Activated naive CD8-positive, alpha-beta T cell treated with anti-CD3 and anti-CD28 coated beads, Interleukin-2, amount 50 U/mL, for 16 hours (primary cell): ENCODE measurements at places on chromosomes 4 and X.
A peak's percentile ranks its signal among the peaks of the same experiment; 100 is the strongest.

GRCh38 chrX:275967-276580 lies 5.1 kb upstream of the PLCXD1 start:
- no peak for DNase-seq

GRCh38 chrX:46408553-46409407 lies 136.4 kb downstream of the ZNF674 start:
- DNase-seq = peak; percentile 25

- DNase-seq = no peak
These were observed 93.6 kb downstream of the ATXN3L start for GRCh38 chrX:13226214-13226613.

- DNase-seq = no peak
These were observed 149.3 kb downstream of the SPRY1 start for GRCh38 chr4:123545667-123546572.

DNA sequence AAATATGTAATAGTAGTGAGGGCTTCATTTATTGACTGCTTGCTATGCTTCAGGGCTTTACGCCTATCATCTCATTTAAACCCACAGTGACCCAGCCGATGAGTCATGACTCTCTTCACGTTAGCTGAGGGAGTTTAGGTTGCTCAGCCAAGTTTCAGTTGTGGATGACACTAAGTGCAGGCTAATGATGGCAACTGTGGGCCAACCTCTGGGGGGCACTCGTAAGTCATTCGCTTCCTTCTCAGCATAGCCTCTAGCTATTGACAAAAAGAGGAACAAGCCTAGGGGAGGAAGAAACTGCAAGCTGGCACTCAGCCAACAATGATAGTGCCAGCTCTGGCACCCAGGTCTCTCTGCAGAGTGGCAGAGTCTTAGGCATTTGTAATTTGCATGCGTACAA lies 325.0 kb downstream of the ARHGAP10 start:
- peak; percentile 40 for DNase-seq

GRCh38 chr4:41734371-41734770 lies 14.2 kb downstream of the PHOX2B start:
- DNase-seq = no peak

DNA sequence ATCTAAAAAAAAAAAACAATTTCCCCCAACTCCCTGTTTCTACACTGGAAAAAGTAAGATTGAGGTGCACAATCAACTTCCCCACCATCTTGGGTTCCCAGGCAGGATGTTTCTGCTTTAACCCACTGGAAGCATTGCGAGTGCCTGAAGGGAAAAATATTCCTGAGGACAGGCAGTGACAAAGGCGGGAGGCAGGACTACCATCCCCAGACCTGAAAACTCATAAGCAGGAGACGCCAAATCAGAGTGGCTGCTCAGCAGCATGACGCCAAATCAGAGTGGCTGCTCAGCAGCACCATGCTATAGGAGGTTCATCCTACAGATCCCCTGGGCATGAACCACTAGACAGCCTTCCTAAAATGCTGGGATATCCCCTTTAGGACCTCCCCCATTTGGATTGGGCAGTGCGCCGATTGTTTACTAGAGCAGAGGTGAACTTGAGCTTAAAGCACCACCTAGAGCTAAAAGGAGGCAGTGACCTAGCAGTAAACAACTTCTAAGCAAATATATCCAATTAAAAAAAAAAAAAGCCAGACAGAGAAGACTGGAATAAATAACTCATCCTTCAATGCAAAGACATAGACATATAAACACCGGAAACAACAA lies 35.0 kb upstream of the GK start:
- DNase-seq = no peak

GRCh38 chr4:3196670-3197359 lies 52.1 kb upstream of the MSANTD1 start:
- DNase-seq = no peak

DNA sequence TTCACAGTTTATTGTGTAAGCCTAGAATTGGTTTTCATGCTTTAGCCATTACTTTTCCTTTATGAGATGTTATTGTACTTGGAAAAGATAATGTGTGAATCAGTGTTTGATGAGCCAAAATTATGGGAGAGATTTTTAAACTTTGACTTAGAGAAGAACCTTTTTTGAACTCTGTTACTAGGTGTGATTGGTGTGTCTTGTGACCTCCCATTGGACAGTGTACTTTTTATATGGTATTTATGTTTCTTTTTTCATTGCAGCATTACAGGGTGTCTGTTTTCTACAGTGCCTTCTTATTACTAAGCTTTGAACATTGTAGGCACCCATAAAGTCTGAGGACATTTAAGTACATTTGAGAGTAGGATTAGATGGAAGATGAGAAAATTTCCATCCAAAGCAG lies 91.1 kb downstream of the SLC4A4 start:
- no peak for DNase-seq
